ENCODE measurements at places on chromosomes 12 and 14.

- no peak for DNase-seq
Observed at GRCh38 chr14:75297411-75298040, 18.9 kb downstream of the FOS start.

DNA sequence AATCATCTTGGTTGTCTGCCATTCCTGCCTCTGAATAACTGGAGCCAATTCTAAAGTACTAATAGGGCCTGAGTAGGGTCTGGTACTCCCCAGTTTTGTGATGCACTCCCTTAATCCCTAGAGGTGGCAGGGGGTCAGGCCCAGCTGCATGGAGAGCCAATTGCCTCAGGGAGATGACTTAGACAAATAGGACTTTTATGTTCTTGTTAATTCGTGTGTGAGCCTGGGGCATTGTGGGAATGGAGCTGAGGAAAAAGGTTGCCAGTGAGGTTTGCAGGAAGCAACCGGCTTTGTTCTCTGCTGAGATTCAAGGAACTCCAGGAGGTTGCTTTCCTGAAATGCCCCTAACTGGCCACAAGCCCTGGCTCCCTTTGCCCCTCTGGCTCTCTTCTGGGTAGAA, 6.8 kb upstream of the DCD start:
- no peak for DNase-seq

DNA sequence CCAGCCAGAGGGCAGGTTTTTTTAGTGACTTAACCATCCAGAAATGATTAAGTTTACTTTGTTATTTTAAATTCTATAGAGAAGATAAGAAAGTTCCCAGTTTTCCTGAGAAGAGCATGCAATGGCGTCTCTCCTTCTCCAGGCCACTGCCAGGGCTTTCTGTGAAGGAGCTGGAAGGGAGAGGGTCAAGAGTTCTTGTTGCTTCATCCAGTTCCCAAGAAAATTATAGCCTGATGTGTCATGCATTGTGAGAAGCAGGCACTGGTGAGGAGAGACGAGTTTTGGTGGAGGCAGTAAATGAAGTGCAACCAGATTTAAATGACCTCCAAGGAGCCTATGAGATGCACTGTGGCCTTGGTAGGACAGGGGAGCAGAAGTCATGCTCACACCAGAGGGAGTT, 14.2 kb downstream of the ELK3 start:
- DNase-seq: no peak

GRCh38 chr12:20282401-20282800, 85.9 kb upstream of the PDE3A start:
- no peak for DNase-seq

DNA sequence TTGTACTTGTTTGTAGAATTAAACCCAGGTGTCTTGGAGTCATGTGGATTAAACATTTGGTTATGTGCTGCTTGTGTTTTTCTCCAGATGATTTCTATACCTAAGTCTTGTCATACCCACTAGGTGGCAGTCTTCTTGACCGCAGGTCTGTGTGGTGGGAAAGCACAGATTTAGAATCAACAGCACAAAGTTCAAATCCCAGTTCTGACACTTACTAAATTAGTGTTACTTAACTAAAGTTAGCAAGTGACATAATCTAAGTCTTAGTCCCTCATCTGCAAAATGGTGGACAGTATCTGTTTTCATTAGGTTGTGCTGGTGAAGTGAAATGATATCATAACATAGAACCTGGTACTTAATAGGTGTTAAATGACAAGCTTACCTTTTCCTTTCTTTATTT, 151.0 kb upstream of the ARHGAP5 start:
- peak; percentile 64 for DNase-seq

- no peak for DNase-seq
Observed at GRCh38 chr12:94553130-94553519, 93.5 kb upstream of the CEP83 start.

DNA sequence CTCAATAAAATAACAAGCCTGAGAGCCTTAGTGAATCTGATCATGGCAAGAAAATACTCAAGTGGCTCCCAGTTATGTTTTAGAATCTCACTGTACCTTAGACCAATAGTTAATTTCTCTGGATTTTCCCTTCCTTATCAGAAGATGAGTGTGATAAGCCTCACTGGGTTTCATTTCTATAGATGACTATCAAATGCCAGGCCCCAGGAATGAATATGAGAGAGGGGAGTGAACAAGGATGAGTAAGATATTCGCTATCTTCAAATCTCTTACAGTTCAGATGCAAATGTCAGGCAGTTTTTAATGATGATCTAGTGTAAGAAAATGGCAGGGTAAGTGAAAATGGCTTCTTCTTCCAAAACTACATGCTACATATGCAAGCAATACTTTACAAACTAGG, 26.1 kb upstream of the OR10P1 start:
- DNase-seq: no peak

DNA sequence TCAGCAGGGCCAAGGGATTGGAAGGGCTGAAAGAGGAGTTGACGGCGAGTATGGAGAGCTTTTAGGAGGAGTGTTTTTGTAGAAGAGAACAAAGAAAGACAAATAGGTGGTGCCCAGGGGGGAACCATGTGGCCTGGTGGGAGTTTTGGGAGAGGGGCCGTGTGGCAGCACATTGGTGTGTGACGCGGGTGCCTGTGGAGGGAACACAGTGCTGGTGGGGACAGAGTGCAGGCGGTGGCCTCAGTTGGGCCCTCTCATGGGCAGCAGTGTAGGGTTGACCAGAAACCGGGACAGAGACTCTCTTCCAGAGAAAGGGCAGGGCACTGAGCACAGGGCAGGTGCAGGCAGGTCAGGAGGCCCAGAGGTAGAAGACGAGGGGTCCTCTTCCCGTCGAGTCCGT, 56.5 kb downstream of the TECPR2 start:
- no peak for DNase-seq

Data from NCI-H82 (cell line).